ENCODE measurements at places on chromosomes 3 and 15.

DNA sequence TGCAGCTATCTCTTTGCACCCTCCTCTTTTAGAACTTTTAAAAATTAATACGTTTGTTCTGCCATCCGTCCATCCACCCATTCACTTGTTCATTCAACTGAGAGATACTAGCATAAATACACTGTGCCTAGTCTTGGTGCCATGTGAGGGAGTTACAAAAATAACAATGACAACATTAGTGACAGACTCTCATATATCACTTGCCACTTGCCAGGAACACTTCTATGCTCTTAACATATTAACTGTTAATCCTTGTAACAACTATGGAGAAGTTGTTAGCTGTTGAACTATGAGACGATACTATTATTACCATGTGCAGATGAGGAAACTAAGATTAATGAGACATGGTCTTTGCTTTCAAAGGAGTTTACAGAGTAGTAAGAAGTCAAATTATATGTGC lies 33.6 kb downstream of the RPL39L start:
- no peak for DNase-seq

GRCh38 chr3:140051019-140051957 lies 116.3 kb downstream of the CLSTN2 start:
- no peak for DNase-seq

DNA sequence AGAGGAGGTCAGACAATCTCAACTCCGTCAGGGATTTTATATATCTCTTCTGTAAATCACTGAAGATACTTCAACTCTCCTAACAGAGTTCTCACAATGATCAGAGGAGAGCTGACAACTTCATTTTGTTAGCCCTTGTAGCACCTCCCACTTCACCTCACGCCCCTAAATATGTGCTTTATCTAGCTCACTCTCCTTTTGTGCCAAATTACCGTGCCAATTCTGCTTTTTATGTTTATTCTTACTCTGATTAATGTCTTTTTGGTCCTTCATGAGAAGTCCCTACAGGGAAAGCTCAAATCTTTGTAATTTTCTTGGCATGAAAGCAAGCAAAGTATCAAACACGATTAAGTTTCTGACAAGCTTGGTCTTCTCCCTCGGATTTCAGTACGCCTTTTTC lies 636.1 kb upstream of the NAALADL2 start:
- DNase-seq, result no peak

GRCh38 chr15:58442122-58442521 lies 10.3 kb downstream of the LIPC start:
- no peak for DNase-seq

DNA sequence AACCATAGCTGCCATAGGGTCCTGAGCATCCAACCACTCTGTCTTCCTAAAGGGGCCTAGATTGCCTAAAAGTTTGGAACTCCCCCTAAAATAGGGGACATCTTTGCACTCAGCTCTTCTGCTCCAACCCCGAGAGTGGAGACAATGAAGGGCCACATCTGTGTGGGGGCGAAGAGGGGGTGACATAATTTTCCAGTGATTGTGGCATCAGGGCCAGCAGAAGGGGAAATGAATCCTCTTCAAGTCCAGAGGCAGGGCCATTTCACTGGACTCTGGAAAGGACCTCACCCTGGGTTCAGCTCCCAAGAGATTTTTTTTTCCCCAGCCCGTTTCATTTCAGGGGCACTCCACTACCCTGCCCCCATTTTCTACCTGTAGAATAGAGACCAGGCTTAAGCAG lies 4.6 kb upstream of the ANKRD63 start:
- DNase-seq, result no peak

DNA sequence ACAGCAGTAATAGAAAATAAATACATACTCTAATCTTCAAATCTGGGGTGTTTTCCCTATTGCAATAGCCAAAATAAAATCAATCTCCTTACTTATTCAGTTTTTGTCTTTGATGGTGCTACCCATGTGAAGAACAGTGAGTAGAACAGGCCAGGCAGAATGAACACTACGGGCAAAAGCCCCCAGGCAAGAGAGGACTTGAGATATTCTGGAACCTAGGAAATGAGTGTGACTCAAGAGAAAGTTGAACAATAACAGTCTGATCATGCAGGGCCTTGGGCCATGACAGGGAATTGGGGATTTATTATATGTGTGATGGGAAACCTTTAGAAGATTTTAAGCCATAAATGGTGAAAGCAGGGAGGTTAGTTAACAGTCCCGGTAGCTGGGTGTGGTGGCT lies 14.0 kb upstream of the DUT start:
- DNase-seq, result no peak

DNA sequence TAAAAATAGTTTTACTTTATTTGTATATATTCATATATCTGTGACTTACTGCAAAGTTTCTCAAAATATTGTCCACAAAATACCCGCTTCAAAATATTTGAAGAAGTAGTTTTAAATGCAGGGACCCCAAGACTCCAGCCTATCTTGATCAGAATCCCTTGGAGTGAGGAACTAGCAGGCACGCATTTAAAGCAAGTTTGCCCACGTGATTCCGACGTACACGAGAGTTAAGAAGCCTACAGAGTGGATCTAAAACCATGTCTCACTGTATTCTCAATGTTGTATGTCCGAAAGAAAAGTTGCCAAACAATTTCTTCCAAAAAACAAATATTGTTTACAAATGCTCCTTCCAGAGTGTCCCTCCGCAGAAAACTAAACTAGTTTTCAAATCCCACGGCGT lies 1.7 kb downstream of the GABRB3 start:
- DNase-seq, result no peak

GRCh38 chr3:50162034-50162883 lies 7.1 kb downstream of the SEMA3F start:
- DNase-seq, result no peak

GRCh38 chr15:58179206-58179605 lies 41.0 kb downstream of the AQP9 start:
- DNase-seq, result no peak

DNA sequence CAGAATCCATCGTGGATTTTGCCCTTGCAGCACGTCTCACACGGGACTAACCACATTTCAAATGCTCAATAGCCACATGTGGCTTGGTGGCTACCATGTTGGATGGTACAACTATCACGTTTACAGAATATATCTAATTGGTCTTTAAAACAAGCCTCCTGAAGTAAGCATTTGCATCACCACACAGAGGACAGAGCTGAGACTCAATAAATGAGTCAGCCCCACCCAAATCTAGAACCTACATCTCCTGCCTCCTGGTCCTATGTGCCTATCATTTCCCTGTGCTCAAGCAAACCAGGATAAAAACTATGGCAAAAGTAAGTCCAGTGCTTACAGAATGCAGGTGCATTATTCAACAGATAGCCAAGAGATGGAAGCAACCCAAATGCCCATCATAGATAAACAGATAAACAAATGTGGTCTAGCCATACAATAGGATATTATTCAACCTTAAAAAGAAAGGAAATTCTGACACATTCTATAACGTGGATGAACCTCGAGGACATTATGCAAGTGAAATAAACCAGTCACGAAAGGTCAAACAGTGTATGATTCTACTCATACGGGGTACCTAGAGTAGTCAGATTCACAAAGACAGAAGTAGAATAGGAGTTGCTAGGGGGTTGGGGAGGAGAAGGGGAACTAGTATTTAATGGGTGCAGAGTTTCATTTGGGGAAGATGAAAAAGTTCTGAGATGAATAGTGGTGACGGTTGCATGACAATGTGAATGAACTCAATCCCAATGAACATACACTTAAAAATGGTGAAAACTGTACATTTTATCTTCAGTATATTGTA lies 43.9 kb downstream of the SRGAP3 start:
- no peak for DNase-seq

- no peak for DNase-seq
Observed at GRCh38 chr15:50248994-50249582, 16.4 kb downstream of the HDC start.

DNA sequence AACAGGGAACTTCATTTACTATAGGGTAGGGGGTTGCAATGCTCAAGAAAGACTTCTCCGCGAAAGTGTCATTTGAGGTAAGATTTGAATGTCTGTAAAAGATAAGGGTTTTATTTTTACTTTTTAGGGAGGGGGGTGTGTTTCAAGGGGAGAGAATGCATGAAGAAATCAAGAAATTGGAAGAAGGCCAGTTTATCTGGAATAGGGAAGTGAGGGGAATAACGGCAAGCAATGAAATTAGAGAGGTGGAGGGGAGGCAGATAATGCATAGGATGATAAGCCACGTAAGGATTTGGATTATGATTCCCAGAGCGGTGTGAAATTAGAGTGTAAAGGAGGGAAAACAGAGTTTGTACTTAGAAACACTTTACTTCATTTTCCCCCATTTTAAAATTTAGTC lies 63.0 kb upstream of the MB21D2 start:
- DNase-seq, result no peak

Data from stimulated activated CD8-positive, alpha-beta memory T cell treated with anti-CD3 and anti-CD28 coated beads, Interleukin-2, amount 100 ng/mL, for 1 hour (primary cell).